ENCODE measurements at places on chromosomes 16 and 17.

GRCh38 chr16:89119166-89119621 lies 25.5 kb downstream of the ACSF3 start:
- DNase-seq: no peak

DNA sequence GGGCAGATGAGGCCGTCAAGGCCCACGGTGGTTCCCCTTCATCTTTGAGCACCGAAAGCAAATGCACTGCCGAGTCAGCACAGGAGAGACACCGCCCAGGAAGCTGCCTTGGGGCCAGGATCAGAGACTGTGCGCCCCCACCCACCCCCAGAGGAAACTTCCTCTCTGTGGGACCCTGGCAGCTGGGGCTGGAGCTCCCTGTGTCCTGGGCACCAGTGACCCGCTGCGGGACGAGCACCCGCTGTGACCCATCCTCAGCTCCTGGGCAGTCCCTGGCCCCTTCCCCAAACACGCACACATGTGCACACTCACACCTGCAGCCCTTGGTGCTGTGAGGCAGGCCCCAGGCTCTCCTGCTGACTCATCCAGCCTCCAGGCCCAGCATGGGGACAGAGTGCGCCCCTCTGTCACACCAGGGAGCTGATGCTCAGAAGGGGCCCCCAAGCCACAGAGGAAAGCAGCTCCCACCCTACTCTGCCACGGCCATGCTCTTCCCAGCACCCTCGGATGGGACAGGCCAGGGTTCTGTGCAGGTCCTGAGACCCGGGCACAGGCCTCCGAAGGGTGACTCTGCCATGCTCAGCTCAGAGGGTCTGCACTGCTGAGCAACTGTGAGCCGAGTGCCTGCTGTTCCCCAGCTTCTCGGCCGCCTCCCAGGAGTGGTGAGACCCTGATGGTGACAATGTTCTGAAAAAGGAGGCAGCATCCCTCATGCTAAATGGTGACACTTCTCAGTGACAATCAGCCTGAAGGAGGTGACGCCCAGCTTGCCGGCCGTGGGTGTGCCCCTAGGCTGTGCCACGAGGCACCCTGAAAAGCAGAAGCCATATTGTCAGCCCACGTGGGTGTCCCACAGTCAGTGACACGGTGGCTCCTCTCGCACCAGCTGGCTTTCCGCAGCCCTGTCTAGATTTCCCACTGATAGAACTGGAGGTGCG lies 3.6 kb downstream of the PIEZO1 start:
- no peak for DNase-seq

- peak; percentile 77 for DNase-seq
Observed at GRCh38 chr17:49496183-49496866, 1.2 kb downstream of the NGFR start.

- no peak for DNase-seq
Observed at GRCh38 chr16:4246777-4247459, 5.0 kb upstream of the SRL start.

DNA sequence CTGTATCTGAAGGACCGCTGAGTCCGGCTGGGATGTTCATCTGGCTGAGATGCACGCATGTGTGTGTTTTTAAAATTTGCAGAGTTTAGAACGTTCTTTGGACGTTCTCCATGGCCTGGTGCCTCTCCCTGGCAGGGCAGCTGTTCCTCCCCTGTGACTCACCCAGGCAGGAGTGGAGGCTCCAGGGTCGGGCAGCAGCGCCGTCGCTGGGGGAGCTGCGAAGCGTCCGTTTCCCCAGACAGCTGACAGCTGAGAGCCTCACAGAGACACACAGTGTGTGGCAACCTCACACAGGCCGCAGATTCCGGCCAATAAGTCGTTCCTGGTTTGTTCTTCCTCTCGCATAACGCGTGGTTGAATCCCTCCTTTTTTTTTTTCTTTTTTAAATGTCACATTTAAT lies 80.6 kb downstream of the OR1D5 start:
- DNase-seq: peak; percentile 86

DNA sequence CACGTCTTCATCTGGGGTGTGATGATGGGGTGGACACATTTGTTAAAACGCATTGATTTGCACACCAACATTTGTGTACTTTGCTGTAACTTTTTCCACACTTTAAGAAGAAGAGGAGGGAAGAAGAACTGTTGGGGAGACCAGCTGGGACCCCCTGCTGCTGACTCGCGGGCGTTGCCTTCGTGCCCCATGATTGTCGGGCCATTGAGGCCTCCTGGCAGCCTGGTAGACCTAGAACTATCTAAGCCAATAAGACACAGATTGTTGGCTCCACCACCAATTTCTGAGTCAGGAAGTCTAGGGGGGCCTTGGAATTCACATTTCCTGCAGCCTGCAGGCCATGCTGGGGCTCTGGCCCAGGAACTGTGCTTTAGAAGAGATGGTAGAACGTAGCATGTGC lies 105.5 kb downstream of the TNFRSF13B start:
- DNase-seq: no peak

GRCh38 chr17:49162866-49163265 lies 30.3 kb downstream of the B4GALNT2 start:
- no peak for DNase-seq

GRCh38 chr16:51157698-51158097 lies 6.6 kb upstream of the SALL1 start:
- DNase-seq: no peak

DNA sequence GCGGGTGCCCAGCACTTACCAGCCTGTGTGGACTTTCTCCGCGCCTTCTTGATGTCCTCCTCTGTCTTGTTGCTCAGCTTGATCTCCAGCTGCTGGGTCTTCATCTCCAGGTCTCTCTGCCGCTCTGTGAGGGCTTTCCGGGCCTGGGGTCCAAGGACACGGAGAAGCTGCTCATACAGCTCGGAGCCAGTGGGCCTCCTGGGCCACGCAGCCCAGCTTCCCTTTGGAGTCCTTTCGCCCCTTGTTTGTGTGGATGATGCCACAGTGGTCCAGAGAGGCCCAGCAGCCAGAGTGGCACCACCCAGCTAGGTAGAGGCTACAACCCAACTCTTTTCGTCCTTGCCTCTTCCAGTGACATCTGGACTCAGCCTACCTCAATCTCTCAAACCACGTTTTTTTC lies 20.4 kb upstream of the RCVRN start:
- DNase-seq: no peak

GRCh38 chr16:75246504-75247205 lies 4.8 kb downstream of the BCAR1 start:
- peak; percentile 31 for DNase-seq

GRCh38 chr16:55773859-55774549 lies 58.9 kb downstream of the CES1 start:
- DNase-seq: no peak

DNA sequence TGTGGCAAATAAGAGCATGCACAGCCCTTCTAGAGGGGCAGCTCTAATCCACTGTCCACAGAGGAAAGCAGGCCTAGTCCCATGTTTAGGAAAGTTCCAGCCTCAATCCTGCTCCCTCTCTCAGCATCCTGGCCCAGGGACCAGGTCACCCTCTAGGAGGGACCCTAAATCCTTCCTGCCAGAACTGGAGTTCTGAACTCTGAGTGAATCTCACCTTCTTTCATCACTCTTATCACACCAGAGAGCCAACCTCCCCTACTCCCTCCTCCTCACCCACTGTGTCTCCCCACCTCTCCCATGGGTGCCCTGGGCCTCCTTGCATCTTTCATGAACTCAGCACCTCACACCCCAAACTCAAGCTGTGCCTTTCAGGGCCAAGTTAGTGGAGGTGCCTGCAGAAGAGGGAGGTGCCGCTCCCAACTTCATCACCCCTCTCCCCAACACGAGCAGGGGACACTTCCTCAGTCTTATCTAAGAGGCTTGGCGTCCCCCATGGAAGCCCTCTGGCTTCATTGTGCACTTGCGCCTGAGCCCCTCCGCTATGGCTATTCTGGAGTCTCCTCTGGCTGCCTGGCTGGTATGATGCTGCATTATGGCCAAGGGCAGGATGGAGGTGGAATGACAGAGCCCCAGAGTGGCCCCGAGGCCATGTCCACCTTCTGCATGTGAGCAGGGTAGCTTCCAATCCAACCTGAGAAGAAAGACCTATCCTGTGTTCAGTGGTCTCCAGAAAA lies 31.7 kb downstream of the PIK3R6 start:
- no peak for DNase-seq

- DNase-seq: no peak
Observed at GRCh38 chr16:31265329-31266245, 5.8 kb downstream of the ITGAM start.

GRCh38 chr17:60601447-60602384 lies 1.7 kb downstream of the PPM1D start:
- peak; percentile 79 for DNase-seq

All from left hindlimb (tissue), 1 donor.